ENCODE measurements at places on chromosomes 7 and 10.
A peak's percentile ranks its signal among the peaks of the same experiment; 100 is the strongest.

DNA sequence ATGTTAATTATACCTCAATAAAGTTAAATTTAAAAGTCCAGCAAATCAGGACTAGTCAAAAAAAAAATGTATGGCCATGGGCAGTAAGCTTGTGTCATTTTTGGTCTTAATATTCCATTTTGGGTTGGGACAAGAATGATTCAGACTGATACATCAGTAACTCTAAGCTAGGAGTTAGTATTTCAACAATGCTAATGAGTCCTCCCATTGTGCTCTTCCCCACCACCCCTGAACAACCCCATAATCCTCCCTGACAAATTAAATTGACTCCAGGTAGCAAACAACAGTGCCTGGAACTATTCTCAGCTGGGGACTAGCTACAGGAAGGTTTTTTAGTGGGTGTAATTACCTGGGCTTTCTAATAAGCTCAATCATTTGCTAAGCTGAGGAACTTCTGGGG is 30.7 kb upstream of the KCNIP2 start:
- DNase-seq = no peak

- no peak for DNase-seq
Measured at GRCh38 chr10:97149079-97149531, 36.7 kb downstream of the SLIT1 start.

- peak; percentile 84 for DNase-seq
Measured at GRCh38 chr10:93160829-93161228, 87.1 kb downstream of the CYP26A1 start.

DNA sequence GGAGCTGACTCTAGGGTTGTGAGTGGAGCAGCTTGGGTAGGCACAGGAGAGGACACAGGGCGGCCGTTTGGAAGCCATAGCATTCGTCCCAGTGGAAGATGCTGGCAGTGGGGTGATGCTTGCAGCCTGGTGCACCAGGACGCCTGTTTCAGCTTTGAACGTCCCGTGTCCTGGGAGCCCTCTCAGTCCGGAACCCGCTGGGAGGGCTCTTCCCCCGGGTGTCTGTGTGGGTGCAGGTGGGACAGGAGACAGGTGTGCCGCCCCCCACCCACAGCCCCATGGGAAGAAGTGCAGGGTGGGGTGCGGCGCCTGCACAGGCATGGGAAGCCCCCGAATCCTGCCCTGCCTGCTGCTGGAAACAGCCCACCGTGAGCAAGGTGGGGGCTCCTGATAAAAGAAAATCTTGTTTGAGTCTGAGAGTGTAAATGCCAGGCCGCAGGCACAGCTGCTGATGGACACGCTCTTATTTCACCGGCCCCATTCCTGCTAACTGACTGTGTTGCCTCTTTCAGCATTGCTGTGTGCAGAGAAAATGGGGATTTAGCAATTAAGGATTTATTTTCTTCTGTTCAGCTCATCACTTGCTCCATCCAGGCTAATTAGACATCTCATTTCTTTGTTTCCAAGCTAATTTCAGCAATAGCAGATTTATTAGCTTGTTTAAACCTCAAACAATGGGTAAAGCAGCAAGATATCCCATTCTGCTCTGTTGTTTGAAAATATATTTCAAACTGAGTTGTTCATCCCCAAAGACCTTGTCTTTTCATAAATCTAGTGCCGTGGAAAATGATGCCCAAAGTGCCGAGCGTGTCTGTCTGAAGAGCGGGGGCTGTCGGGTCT is 54.9 kb upstream of the DPYSL4 start:
- no peak for DNase-seq

- no peak for DNase-seq
Measured at GRCh38 chr10:71158902-71159301, 53.5 kb upstream of the UNC5B start.

DNA sequence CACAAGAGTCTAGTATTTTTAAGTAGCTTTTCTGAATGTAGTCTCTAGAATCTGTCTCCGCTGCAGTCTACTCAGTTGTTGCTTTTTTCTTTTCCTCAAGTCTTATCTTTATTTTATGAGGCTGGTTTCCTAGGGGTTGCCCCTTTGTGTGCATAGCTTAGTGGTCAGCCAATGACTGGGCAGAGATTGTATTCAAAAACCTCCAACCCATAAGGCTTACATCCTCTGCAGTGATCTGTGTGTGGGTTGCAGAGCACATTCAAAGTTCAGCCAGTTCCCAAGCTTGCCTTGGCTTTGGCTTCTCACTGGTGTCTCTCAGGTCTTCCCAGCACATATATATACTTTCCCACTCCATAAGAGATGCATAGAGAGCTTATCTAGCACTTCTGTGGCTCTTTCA is 160.0 kb upstream of the TCF7L2 start:
- no peak for DNase-seq

DNA sequence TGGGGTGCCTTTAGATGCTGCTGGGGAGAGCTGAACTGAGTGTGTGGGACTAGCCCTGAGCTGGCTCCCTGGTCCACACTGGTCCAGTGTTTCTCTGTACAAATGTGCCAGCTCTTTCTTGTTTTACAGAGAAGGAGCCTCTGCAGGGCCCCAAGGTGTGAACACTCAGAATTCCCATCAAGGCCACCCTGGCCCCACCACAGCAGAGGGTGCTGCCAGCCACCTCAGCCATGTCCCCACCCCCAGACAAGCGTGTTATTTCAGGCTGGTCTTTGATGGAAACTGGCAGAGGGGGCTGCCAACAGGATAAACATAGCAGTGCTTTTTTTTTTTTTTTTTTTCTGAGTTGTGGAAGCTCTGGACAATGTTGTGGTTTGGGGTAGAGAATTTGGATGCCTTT is 68.5 kb upstream of the LRRC18 start:
- DNase-seq = no peak

- no peak for DNase-seq
Measured at GRCh38 chr7:81719865-81720264, 50.0 kb downstream of the HGF start.

- DNase-seq = no peak
Measured at GRCh38 chr7:90777886-90778285, 181.8 kb downstream of the CDK14 start.

GRCh38 chr7:64131696-64132095 is 75.3 kb upstream of the ZNF735 start:
- no peak for DNase-seq

GRCh38 chr10:14016011-14016536 is 314.6 kb downstream of the FRMD4A start:
- DNase-seq = peak; percentile 71

DNA sequence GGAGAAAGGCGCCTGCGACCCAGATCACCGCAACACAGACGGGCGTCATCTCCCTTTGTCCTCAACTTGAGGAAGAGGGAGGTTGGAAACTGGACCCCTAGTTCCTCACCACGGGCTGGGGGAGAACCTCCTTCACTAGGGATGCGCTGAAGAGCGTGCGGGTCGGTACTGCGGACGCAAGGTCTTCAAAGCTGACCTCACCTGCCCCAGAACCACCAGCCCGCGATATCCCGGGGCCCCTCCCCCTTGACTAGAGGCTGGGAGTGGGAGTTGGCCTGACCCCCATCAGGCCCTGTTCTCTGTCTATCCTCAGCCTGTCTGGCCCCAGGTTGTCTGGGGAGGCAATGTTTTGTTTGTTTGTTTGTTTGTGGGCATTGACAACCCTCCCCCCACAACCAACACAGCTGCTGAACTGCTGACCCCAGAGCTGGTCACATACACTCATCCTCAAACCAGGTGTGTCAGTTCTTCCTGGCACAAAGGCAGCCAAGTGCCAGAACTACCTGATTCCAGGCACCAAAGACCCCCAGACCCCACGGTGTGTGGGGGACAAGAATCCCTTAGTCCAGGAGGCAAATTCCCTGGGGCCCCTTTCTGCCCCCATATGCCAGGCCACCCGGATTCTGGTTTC is 2.9 kb downstream of the NPM3 start:
- no peak for DNase-seq

DNA sequence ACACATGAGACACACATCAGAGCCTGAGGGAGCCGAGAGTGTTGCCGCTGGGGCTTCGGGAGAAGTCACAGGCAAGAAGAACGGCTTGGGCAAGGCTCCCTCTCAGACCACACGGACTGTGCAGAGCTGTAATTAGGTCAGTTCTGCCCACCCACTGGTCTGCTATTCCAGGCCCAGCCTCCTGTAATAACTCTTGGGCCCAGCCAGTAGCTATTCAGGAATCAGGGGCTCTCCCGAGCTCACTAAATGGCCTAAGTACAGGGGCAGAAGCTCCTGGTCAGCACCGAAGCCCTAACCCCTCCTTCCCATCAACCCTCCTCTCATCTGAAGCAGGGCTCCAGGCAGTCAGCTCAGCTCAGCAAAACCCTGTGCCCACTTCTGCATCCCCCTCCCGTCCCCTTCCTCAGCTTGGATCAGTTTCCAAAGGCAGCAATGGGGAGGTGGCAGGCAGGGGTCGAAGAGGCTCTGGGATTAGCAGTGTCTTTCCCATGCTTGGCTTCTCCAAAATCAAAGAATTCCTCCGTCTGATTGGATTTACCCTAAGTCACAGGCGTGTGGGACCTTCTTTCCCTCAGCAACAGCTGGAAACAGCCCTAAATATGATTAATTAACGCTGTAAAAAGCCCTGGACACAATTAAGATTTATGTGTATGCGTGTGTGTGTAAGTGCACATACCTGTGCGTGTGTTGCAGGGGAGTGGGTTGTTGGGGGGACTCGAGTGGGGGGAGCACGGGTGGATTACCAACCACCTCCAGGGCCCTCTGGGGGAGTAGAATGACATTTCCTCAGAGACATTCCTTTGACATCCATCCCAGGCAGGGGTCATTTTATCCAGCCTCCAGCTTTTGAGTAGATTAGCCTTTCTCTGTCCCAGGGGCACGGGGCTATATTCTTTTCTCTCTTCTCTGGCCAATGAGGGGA is 48.4 kb upstream of the BTRC start:
- DNase-seq = no peak

DNA sequence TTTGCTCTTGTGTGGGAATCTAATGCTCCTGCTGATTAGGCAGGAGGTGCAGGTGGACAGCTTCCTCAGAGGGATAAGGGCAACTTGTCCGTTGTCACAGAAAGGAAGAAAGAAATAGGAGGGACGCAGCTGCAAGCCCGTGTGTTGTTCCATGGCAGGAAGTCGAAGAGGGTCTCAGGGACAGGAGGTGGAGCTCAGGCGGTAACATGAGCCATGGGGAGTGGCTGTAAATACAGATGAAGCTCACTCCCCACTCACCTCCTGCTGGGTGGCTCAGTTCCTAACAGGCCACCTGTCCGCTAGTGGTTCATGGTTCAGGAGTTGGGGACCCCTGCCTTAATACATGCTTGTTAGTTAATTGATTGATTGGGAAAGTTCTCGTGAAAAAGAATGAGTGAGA is 101.7 kb upstream of the SFMBT2 start:
- no peak for DNase-seq

DNA sequence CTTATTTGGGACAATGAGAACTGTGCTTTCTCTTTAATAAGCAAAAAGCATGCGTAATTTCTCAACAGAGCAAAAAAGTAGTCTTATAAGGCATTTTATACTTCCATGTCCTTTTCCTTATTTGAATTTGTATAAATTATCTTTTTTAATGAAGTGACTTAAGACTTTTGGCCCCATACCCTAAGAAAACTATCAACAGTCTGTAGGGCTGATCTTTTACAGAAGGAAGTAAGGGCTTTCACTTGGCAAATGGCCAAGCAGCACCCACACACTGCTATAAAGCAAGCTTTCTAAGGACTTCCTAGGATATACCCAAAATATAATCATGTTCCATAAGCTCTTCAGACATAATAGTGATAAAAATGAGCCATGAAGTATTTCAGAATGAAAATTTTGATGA is 3.4 kb downstream of the CRPPA start:
- no peak for DNase-seq

- no peak for DNase-seq
Measured at GRCh38 chr10:82267465-82267864, 392.5 kb downstream of the NRG3 start.

GRCh38 chr7:141533149-141533949 is 17.9 kb upstream of the AGK start:
- DNase-seq = peak; percentile 72

GRCh38 chr10:28743576-28743975 is 66.3 kb downstream of the BAMBI start:
- DNase-seq = no peak

DNA sequence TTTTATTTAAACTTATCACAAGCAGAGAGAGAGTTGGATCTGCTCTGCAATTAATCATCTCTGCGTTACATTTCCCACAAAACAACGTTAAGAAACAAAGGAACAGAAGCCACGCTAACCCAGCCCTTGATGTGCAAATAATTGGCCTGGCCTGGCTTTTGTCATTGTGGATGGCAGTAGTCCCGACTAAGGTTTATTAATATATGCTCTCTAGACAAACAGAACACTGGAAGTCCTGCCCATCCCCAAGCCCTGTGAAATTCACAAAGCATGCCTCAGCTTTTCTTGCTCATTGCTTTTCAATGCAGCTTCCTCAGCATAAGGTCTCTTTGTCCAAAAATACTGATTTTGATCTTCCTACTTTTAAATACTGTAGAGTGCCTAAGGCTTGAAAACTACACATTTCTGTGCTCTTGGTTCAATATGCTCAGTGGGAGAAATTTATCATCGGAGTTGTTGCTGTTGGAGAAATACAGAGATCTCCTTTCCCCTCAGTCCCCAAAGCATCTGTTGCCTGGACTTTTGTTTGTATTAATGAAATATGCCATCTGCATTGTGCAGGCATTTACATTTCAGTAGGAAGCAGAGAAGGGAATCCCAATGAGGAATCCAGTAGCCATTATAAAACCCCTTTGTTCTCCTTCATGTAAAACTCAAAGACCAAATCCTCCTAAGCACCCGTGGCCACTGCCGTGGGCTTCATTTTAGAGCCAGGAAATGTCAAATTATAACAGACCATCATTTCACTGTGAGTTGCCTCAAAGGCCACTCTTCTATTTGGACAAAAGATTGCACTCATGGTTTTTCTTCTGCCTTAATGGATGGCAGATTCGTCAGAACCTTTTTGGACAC is 61.1 kb downstream of the SORCS1 start:
- DNase-seq = peak; percentile 5

DNA sequence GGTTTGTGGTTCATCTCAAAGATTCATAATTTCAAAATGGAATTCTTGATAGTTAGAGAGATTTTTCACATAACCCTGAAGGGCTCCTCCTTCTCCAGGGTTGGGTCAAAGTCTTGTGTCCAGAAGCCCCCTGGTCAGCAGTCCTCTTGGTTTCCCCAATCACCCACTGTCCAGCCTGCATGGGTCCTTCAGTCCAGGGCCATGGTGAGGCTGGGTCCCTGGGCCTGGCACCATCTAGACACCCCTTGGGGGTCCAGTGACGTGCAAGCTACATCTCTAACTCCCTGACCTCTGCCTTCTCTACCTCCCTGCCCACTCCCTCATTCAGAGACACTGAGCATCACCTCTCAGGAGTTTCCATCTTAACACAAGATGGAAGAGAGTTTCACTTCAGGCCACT is 26.1 kb downstream of the ANXA8 start:
- no peak for DNase-seq

DNA sequence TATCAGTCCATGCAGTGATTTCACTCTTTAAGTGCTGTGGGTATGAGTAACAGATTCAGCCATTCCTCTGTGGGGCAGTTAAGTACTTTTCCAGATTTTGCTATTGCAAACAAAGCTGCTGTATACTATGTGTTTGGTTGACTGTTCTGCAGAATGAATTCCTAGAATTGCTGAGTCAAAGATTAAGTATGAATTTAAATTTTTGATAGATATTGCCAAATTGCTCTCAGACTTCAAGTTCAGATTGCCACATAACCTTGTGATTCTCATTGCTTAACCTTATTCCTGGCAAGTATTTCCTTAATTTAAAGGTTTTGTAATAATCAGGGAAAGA is 21.6 kb upstream of the SAR1A start:
- peak; percentile 22 for DNase-seq
